ENCODE measurements at places on chromosomes 5 and 9.

DNA sequence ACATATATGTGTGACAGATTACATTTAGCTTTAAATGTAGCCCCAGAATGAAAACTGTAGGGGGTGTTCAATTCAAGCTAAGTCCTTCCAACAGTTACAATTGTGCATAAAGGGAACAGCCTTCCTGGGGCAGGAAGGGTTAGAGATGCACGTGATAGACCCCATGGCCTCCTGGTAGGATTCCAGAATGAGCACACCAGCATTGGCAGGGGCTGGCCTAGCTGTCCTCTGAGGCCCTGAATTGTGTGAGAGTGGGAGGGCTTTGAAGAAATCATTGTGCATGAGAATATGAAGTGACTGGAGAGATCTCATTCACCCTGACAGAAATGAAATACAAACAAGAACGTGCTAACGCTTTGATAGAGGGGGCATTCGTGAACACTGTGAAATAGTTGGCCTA is 663.8 kb upstream of the KLF4 start:
- no peak for DNase-seq

DNA sequence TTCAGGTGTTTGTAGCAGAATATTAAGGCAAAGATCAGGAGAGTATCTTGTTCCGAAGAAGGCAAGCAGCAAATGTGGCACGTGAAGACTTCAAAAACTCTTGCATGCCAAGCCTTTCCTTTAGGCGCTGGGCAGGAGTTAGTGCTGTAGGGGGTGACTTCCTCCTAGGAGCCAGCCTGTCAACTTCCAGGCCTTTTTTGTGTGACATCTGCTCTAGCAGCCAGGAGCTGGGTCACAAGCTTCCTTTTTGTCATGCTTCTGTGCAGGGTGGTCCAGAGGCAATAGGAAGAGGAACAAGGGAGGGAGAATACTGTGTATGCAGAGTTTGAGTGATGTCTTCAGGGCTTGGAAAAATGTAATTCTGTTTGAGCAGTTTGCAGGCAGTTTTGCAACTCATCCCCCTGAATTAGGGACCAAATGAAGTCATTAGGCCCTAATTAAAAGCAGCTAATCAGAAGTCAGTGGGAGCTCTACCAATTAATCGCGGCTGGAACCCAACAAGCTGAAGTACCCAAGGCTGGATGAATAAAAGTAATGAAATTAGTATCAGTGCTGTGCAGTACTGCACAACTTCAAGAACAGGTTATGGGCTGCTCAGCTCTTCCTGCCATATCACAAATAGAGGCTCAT is 53.5 kb downstream of the TLR4 start:
- DNase-seq: no peak

- no peak for DNase-seq
Observed at GRCh38 chr9:138101444-138102234, 224.1 kb downstream of the CACNA1B start.

DNA sequence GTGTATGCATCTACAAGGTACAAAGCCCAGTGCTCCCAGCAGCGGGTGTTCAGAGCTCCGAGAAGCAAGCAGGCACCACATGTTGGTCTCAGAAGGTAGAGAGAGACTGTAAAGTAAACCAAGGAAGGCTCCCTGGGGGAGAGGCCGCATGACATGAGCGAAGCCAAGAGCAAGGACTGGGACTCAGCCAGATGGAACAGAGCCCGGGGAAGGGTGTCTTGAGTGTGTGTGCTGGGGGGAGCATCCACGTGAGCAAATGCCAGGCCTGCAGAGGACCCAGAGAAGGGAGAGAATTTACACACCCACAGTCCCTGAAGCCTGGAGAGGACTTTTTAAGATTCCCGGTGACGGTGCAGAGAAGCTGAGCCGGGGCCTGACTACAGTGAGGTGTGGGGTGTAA is 15.2 kb upstream of the KCNIP1 start:
- DNase-seq: no peak

DNA sequence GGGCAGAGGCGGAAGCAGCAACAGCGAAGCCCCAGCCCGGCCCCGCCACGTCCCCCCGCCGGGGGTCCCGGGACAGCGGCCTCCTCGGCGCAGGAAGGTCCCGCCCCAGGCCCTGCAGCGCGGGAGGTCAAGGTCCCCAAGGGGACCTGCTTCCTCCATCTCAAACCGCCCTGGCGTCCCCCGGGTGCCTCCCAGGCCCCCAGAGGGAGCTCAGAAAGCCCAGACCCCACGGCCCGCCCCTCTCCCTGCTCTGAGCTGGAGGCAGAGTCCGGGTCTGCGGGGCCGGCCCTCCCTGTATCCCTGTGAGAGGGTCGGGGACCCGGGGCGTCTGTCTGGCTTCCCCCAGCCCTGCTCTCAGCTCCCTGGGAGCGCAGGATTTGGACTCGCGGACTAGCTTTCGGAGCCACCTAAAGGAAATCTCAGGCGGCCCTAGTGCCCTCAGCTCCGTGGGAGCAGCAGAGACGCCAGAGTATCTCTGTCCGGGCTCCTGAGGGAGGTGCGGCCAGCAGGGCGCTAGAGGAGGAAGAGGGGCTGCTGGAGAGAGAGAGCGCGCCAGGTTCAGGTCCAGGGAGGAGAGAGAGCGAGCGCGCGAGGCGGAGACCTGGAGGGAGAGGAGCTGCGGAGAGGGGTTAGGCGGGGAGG is 30.7 kb downstream of the EXOC3 start:
- DNase-seq: peak; percentile 27

GRCh38 chr9:122394265-122395125 is 23.7 kb downstream of the PTGS1 start:
- no peak for DNase-seq

GRCh38 chr5:81787474-81788242 is 36.8 kb upstream of the SSBP2 start:
- no peak for DNase-seq

DNA sequence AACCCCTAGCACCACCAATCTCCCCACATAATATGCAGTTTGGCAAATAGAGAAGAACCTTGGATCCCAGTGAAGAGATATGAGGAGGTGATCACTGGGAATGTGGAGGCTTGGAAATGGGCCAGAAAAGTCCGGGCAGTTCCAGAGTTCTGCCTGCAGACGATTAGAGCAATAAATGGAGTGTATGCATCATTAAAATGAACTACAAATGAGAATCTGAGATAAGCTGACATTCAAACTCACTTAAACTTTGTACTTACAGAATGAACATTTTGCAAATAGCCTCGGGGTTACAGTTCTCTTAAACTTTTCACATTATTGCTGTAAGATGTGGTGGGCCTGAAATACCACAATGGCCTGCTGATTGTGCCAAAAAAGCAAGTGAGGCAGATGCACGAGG is 23.0 kb upstream of the LHFPL2 start:
- DNase-seq: no peak

- no peak for DNase-seq
Observed at GRCh38 chr5:143664623-143665022, 147.3 kb upstream of the HMHB1 start.

- no peak for DNase-seq
Observed at GRCh38 chr9:93577078-93577974, 942 bp downstream of the PHF2 start.

GRCh38 chr5:35785601-35786085 is 71.0 kb upstream of the IL7R start:
- DNase-seq: peak; percentile 86

DNA sequence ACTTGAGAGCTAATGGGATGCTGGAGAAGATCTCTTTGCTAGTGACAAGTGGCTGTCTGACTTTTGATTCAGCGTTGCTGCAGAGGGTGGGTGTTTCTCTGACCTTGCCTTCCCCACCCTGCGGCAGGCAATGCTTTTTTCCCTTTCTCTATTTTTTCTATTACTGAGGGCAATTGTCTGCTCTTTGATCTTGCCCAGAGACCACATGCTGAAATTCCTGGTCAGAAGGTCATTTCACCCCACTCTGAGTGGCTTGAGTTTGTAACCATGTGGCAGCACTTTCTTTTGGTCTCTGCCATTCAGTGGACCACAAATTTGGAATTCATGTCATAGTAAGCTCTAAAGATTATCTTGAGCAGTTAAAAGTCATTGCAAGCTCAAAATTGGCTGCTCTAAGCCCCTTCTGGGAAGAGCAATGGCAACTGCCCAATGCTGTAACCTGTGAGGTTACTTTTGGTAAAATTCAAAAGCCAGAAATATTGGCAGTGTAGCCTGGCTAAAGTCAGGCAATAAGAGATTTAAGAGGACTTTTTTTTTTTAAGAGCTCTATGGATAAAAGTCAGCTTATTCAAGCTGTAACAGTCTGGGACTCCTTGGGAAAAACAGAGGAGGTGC is 30.4 kb upstream of the MTMR12 start:
- no peak for DNase-seq

- DNase-seq: no peak
Observed at GRCh38 chr5:91171322-91171721, 211.8 kb downstream of the ARRDC3 start.

DNA sequence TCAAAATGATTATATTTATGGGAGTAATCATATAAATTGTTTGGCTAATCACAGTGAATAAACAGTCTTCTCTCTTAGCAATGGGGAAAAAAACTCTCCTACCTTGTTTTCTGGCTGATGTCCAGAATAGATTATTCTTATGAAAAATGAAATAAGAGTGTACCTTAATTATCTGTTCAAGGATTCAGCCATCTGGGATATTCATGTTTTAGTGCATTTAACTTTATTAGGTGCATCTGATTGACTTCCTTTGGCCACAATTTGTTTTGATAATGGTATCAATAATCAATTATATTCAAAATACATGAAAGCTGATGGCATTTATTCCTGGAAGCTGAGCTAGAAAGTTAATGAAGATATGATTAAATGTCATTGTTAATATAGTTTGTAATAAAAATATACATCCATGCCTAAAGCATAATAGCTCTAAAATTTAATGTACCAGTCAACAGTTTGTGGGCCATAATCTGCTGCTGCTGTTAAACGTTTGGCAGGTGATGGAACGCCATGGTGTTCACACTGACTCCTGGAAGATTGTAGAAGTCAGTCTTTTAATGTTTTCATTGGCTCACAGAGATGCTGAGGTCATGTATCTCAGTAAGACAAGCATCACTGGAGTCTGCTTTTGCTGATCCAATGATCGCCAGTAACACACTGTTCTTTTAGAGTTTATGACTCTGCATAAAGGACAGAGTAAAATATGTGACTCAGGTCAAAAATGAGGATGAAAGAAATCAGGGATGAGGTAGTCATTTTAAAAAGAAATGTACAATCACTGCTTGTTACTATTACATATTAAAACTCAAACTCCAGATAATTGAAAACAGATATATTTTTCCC is 105.8 kb downstream of the ISL1 start:
- DNase-seq: no peak

GRCh38 chr9:20148416-20148815 is 359.6 kb upstream of the SLC24A2 start:
- no peak for DNase-seq

DNA sequence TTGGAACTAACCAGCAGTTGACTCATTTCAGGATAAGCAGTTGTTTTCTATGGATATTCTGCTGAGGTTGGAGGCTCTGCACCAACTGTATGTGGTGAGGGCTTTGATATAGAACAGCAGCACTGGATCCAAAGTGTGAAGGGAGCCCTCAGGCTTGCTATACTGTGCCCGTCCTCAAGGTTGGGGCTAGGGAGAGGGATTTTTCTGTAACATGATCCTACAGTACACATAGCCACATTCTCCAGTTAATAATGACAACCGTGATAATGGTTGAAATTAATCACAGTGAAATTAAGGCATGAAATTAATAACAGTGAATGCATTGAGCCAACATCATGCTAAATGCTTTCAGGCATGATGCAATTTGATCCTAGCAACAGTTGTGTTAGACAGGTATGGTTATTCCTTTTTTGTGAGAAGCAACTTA is 36.7 kb downstream of the ARHGAP26 start:
- DNase-seq: no peak
